Spleen (tissue), 13 donors: ENCODE measurements at places on chromosomes 16 and 17. TPM values are rescaled to one million over a fixed set of nuclear protein-coding genes. Genes with fewer than 3 reads are reported as not detected.

Gene RAB26
- 1.2 TPM for total RNA-seq

Gene AURKB
- total RNA-seq, result 2.4 TPM

DNA sequence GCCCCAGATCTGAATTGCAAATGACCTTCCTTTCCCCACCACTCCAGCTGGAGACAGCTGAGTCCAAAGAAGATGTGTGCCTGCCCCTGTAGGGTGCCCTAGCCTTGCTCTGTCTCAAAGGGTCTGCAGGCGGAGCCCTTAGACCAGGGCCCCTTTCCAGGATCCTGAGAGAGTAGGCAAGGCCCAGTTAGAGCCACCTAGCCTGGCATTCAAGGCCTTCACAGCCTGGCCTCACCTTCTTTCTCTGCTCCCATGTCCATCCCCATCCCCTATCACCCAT is 66.6 kb upstream of the LHX1 start:
- peak; percentile 9 for DNase-seq

DNA sequence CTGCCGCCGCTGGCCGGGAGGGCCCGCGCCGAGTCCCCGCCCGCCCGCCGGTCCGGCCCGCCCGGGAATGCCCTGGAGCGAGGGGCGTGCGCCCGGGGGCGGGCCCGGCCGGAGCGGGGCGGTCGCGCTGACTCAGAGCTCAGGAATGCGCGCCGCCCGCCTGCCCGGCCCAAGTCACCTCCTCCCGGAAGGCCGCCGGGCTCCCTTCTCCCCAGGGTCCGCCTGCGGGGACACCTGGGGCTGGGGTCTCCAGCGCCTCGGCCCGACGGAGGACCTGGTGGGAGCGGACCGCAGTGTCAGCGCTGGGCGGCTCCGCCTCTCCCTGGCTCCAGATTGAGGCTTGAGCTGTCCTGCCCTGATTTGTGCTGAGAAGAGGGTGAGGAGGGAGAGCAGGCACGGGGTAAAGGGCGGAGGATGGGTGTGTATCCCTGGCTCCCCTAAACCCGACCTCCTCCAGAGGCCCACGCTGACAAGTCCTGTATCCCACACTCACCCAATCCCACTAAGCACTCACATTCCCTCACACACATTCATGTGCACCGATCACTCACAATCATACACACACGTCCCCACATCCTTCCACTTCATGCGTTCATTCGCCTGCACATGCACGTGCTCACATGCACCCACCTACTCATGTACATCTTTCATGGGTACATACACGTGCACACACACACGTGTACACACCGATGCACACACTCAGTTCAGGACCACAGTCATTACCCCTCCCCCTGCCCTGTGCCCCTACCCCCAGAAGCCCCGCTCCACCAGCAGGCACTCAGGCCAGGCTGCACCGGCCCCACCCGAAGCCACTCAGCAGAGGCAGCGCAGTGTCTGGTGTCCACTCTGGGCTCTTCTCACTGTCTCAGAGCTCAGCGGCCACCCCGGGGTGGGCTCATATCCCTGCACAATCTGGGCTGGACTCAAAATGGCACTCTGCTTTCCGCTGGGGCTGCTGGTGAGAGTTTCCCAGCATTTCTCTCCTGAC is at the start of gene RHBDF1:
Gene RHBDF1, minus strand, starts transcription at position 71 of the 988 bp plus-strand sequence. CDS start 7,616 bp downstream, outside the sequence.
- DNase-seq, result no peak
